ENCODE measurements at places on chromosomes 12 and 14.

DNA sequence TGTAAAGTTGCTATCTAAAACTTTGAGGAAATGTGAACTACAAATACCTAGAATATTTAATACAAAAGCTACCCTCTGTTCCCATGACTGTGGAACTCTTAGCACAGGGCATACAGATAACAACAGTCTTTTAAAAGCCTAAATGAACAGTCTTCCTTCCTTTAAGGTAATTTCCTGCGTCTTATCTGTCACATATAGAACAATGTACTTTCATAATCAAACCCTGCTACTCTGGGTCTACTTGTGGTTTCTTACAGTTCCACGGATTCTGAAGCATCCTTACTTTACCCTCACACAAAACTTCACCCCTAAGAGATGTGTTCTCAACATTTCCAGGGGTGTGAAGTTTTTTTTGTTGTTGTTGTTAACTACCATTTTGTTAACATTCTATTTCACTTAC lies 5.1 kb downstream of the PKP2 start:
- DNase-seq: no peak

GRCh38 chr14:103974575-103974974 lies 32.2 kb upstream of the RD3L start:
- no peak for DNase-seq

DNA sequence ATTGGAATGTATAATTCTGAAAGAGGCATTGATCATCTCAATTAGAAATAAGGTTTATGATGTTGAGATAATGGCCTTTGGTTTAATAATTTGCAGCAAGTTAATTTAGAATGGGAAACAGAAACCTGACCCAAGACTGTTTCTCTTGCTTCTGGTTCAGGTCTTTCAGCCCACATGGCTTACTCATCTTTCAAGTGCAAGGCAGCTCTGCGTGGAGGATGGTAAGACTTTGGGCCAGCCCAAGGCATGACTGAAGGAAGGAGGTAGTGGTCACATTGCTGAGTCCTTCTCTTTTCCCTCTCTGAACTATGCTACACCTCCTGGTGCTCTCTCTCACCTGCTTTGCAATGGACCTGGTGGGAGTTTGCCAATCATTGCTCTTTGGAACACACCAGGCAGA lies 98.7 kb downstream of the CAND1 start:
- no peak for DNase-seq

GRCh38 chr12:78145398-78145797 lies 314.7 kb downstream of the NAV3 start:
- no peak for DNase-seq

DNA sequence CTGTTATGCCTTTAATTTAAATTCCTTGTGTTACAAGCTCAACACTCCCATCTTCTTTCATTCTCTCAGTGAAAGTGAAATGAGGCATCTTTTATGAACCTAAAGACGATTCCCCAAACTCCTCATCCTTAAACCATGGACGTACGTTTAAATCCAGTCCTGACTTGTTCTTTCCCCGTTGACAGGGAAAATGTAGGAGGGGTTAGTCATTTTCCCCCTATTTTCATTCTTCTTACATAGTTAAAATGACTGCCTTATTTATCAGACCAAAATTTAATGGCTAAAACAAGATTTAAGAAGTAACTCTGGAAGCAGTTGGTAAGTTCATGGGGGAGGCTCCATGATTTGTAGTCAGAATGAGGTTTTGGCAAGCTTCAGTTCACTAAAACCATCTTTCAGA lies 134.9 kb downstream of the KCNA5 start:
- DNase-seq: no peak

GRCh38 chr14:24135834-24136683 lies at the start of gene PSME1:
PSME1 (plus strand) TSS chr14:24136194; CDS start chr14:24136263, 69 bp downstream.
- peak; percentile 96 for DNase-seq

GRCh38 chr14:22179190-22179589 lies 409.8 kb downstream of the DAD1 start:
- no peak for DNase-seq

GRCh38 chr14:85535321-85535720 lies 5.4 kb downstream of the FLRT2 start:
- no peak for DNase-seq
